Esophagus muscularis mucosa (tissue), 4 donors: ENCODE measurements at places on chromosomes 1 and 21. TPM values are rescaled to one million over a fixed set of nuclear protein-coding genes. Genes with fewer than 3 reads are reported as not detected.

LCE6A gene
- not detected for total RNA-seq

WDR64 gene
- not detected for total RNA-seq

MATN1 gene
- total RNA-seq, result not detected

SLX9 gene
- 21.0 TPM for total RNA-seq

- H3K27me3 ChIP-seq, result no peaks in the 10 kb centered on the region
- no peak overlapping the region for H3K27ac ChIP-seq
- DNase-seq, result no peak
- H3K36me3 ChIP-seq, result peaks cover 15% of the 10 kb centered on the region
- peaks cover 37% of the 10 kb centered on the region for H3K4me1 ChIP-seq
- H3K4me3 ChIP-seq, result no peak overlapping the region
Observed at GRCh38 chr21:43940329-43941050, 71.6 kb upstream of the TRAPPC10 start.

- H3K4me3 ChIP-seq, result no peak overlapping the region
- H3K27ac ChIP-seq, result no peak overlapping the region
- H3K36me3 ChIP-seq, result no peaks in the 10 kb centered on the region
- peaks cover 9% of the 10 kb centered on the region for H3K4me1 ChIP-seq
- no peak for DNase-seq
Observed at GRCh38 chr1:162018418-162018817, 5.3 kb downstream of the OLFML2B start.

DNA sequence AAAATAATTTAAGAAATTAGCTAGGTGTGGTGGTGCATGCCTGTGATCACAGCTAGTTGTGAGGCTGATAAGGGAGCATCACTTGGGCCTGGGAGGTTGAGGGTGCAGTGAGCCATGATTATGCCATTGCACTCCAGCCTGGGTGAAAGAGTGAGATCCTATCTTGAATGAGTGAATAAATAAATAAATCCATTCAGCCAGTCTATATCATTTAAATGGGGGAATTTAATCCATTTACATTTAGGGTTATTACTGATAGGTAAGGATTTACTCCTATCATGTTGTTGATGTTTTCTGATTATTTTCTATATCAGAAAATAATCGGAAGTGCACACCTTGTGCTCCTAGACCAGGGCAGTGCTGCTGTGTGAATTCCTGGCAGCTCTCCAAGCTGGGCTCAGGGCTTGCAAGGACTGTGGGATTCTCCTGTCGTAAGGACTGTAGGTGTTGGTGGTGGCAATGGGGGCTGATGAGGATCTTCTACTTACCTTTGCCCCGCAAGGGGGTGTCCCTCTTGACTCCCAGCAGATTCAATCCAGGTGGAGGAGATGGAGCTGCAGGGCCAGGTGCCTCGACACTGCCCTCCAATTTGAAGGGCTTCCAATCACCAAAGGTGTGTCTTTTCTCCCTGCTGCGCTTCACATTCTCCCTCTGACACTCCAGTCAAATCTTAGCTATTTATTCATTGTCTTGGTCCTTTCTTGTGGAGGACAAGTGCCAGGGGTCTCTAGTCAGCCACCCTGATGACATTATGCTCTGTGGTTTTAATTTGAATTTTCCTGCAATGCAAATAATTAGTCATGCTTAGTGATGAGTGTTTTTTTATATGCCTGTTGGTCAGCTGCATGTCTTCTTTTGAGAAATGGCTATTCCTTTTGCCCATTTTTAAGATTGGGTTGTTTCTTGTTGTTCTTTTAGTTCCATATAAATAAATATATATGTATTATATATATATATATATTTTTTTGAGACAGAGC lies 14.1 kb upstream of the TRAPPC10 start:
- H3K27me3 ChIP-seq, result peaks cover 26% of the 10 kb centered on the region
- no peak overlapping the region for H3K4me3 ChIP-seq

DNA sequence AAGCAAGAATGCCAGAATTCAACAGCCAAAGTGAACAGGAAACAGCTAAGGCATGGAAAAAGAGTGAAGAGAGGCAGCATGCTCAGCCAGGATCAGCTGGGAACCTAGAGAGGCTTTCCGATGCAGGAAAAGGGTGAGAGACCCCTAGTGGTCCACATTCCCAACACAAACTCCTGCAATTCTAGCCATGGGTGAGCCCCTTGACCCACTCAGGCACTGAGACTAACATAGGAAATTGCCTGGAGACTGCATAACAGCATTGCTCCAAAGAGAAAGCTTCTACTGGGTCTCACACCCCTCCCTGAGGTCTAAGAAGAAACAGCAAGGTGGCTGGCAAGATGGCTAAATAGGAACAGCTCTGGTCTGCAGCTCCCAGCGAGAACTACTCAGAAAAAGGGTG lies 123.2 kb downstream of the LHX8 start:
- H3K27ac ChIP-seq, result no peak overlapping the region
- no peak overlapping the region for H3K4me3 ChIP-seq
- H3K4me1 ChIP-seq, result no peaks in the 10 kb centered on the region
- H3K27me3 ChIP-seq, result peaks cover 7% of the 10 kb centered on the region
- DNase-seq, result no peak

DNA sequence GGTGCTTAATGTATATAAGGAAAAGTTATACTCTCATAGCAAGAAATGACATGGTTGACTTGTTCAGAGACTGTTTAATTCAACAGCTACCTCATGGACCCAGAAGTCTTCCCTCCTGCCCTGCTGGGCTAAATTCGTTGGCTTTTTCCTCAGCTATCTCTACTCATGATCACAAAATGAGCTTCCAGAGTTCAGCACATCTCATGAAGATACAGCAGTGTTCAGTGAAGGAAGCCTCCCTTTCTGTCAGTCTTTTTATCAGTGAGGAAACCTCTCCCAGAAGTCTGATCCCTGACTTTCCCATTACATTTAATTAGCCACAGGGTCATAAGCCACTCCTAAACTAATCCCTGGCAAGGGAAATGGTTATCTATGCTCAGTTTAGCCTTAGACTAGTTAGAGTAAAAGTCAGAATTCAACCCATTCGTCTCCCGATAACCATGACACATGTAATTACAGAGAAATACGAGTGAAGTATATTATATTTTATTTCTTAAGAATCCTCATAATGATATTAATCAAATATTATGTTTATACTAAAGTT lies 97.5 kb downstream of the DENND1B start:
- H3K36me3 ChIP-seq, result no peaks in the 10 kb centered on the region
- no peaks in the 10 kb centered on the region for H3K27me3 ChIP-seq
- H3K4me1 ChIP-seq, result peaks cover 12% of the 10 kb centered on the region
- no peak overlapping the region for H3K4me3 ChIP-seq
- H3K27ac ChIP-seq, result no peak overlapping the region

DNA sequence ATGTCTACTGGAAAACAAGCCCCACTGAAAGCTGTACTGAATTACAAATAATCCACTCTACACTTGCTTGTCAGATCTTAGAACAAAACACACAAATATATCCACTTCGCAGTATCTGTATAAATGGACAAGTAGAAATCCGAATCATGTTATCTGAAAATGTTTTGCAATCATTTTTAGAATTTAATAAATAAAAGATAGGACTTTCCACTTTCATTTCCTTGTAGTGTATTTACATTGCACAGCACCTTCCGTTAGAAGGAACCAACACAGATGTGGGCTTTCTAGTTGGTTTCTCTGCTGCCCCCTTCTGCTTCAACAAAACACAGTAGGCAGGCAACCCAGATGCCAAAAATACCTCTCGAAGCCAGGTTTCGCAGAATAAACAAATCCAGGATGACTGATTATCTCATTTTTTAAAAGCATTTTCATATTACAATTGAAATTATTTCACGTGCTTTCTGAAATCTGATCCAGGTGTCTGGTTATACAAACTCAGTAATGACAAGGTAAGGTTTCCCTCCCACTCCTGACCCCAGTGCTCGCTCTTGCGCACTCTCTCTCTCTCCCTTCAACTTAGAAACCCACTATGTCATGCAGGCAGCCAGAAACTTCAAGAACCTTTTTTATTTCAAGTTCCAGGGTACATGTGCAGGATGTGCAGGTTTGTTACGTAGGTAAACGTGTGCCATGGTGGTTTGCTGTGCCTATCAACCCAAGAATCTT lies 389.9 kb downstream of the SMYD3 start:
- no peaks in the 10 kb centered on the region for H3K27me3 ChIP-seq
- H3K36me3 ChIP-seq, result no peaks in the 10 kb centered on the region
- peaks cover 13% of the 10 kb centered on the region for H3K4me1 ChIP-seq
- H3K27ac ChIP-seq, result no peak overlapping the region
- DNase-seq, result no peak

DNA sequence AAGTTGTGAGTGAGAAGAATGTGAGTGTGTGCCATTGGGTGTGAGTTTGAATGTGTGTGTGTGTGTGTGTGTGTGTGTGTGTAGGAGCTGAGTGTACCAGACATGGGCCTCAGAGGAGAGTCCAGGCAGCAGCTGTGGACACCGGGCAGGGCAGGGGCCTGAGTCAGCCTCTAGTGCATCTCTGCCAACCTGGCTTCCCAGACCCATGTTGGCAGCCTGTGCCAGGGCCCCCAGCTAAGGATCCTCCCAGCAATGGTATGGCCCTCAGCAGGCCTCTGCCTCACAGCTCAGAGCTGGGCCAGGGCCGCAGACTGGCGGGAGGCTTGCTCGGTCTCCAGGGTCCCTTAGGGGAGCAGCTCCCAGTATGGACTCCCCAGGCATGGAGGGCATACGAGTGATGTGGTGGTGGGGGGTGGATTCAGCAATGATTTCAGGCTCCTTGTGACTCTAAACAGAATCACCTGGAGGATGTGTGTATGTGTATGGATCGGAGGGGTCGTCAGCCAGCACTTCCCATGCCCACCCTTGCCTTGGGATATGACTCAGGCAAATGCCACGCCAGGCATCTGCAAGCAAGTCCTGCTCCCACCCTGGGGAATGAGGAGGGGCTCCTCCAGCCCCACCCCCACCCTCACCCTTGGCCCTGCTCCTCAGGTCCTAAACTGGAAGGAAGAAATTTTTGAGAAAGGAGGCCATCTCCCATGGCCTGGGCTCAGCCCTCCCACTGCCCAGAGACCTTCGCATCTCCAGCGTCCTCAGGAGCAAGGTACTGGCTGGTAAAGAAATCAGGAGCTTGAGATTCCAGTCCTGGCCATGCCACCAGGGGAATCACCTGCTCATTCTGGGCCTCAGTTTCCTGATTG lies 1.8 kb upstream of the FOXO6 start:
- peaks cover 55% of the 10 kb centered on the region for H3K4me1 ChIP-seq
- H3K27ac ChIP-seq, result peak overlapping the region; percentile 48
- H3K27me3 ChIP-seq, result no peaks in the 10 kb centered on the region
- H3K36me3 ChIP-seq, result no peaks in the 10 kb centered on the region
- no peak overlapping the region for H3K4me3 ChIP-seq

- no peaks in the 10 kb centered on the region for H3K27me3 ChIP-seq
- H3K36me3 ChIP-seq, result peaks cover 79% of the 10 kb centered on the region
- no peak overlapping the region for H3K4me3 ChIP-seq
- H3K27ac ChIP-seq, result no peak overlapping the region
- no peaks in the 10 kb centered on the region for H3K4me1 ChIP-seq
- DNase-seq, result no peak
Observed at GRCh38 chr1:151779852-151780251, 10.4 kb downstream of the TDRKH start.

GRCh38 chr1:108129999-108130398 lies 70.1 kb downstream of the SLC25A24 start:
- H3K27ac ChIP-seq, result no peak overlapping the region
- H3K4me1 ChIP-seq, result peaks cover 14% of the 10 kb centered on the region
- H3K36me3 ChIP-seq, result peaks cover 11% of the 10 kb centered on the region
- H3K4me3 ChIP-seq, result no peak overlapping the region

- H3K4me3 ChIP-seq, result no peak overlapping the region
- no peak for DNase-seq
- H3K27ac ChIP-seq, result no peak overlapping the region
- H3K4me1 ChIP-seq, result peaks cover 10% of the 10 kb centered on the region
Observed at GRCh38 chr1:62304515-62304914, 14.7 kb downstream of the KANK4 start.

DNA sequence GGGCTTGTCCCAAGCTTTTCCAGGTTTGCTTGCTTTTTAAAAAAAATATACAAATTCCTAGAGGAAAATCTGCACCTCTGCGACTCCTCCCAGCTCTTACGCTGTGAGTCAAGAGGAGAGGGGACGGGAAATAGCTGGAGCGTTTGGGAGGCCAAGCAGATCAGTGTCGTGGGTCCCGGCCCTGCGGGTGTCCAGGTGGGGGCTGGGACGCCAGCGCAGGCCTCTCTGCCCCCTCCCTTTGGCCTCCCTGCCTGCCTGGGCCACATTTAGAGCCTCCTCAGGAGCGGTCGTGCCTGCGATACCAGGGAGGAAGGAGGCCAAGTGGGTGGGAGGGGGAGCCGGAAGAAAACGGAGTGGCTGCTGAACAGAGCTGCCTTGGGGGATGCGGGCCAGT lies 9.0 kb downstream of the WNT4 start:
- DNase-seq, result no peak
- H3K27ac ChIP-seq, result no peak overlapping the region
- no peaks in the 10 kb centered on the region for H3K36me3 ChIP-seq
- H3K4me3 ChIP-seq, result no peak overlapping the region

GRCh38 chr21:40016667-40017066 lies 149.4 kb downstream of the PCP4 start:
- H3K36me3 ChIP-seq, result no peaks in the 10 kb centered on the region
- no peak for DNase-seq
- no peaks in the 10 kb centered on the region for H3K27me3 ChIP-seq
- H3K4me3 ChIP-seq, result no peak overlapping the region
- H3K27ac ChIP-seq, result no peak overlapping the region

DNA sequence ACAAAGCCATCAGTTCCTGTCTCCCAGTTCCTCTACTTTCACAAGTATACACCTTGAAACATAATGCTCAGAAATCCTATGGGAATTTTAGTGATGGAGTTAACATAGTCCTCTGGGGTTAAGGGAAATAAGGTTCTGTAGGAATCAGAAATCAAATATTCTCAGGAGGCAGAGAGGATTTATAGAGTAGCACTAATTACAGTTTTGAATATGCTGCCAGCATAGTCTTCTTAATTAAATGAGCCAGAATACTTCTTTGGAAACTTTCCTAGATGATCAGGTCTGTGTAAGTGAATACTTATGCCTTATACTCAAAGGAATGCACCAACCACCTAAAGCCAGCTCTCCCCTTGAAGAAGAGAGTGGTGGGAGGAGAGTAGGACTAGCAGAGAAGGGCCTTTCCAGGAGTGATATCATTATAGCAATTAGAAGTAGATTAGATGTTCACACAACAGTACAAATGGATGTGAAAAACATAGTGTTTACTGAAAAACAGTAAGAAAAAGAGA lies 31.4 kb upstream of the DIRAS3 start:
- no peak overlapping the region for H3K27ac ChIP-seq
- H3K4me1 ChIP-seq, result no peaks in the 10 kb centered on the region
- H3K36me3 ChIP-seq, result no peaks in the 10 kb centered on the region
- no peaks in the 10 kb centered on the region for H3K27me3 ChIP-seq
- no peak overlapping the region for H3K4me3 ChIP-seq

GRCh38 chr1:111274653-111275052 lies 16.0 kb upstream of the CHIA start:
- H3K36me3 ChIP-seq, result no peaks in the 10 kb centered on the region
- H3K4me1 ChIP-seq, result peaks cover 3% of the 10 kb centered on the region
- H3K27ac ChIP-seq, result no peak overlapping the region
- no peak overlapping the region for H3K4me3 ChIP-seq

- no peak for DNase-seq
- H3K36me3 ChIP-seq, result no peaks in the 10 kb centered on the region
- no peak overlapping the region for H3K4me3 ChIP-seq
- peaks cover 12% of the 10 kb centered on the region for H3K4me1 ChIP-seq
- H3K27ac ChIP-seq, result no peak overlapping the region
- no peaks in the 10 kb centered on the region for H3K27me3 ChIP-seq
Observed at GRCh38 chr1:53288790-53289429, 39.0 kb downstream of the LRP8 start.
